ENCODE measurements at places on chromosomes 1 and 21.
A peak's percentile ranks its signal among the peaks of the same experiment; 100 is the strongest.

- DNase-seq, result no peak
These were observed 216.2 kb downstream of the SETD4 start for GRCh38 chr21:35843911-35844667.

GRCh38 chr21:45528981-45529784 is 13.1 kb downstream of the SLC19A1 start:
- DNase-seq, result no peak

GRCh38 chr21:36135391-36136102 is 668 bp downstream of the CBR3 start:
- peak; percentile 80 for DNase-seq

GRCh38 chr1:222950892-222951291 is 136.1 kb downstream of the DISP1 start:
- no peak for DNase-seq

- DNase-seq, result peak; percentile 33
These were observed 123.0 kb upstream of the IGSF21 start for GRCh38 chr1:17984583-17984982.

GRCh38 chr21:44556879-44557278 is 1.7 kb downstream of the KRTAP10-3 start:
- DNase-seq, result no peak

DNA sequence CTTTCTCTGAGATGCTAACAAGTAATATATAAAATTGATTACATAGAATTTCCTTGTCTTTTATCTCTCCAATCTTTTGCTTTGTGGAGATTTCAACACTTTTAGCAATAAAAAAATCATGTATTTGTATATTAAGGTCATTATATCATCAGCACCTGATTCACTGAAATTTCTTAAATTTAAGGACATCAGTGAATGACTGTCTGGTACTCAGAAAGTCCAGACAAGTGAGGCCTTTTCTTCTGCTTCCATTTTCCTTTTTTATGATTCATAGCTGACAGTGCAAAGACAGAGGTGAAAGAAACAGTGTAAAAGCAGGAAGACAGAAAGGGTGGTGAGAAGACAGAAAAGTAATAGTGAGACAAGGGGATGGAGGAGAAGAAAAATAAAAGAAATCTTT is 54.6 kb downstream of the FASLG start:
- no peak for DNase-seq

GRCh38 chr1:23930861-23931490 is 17.8 kb upstream of the CNR2 start:
- no peak for DNase-seq

DNA sequence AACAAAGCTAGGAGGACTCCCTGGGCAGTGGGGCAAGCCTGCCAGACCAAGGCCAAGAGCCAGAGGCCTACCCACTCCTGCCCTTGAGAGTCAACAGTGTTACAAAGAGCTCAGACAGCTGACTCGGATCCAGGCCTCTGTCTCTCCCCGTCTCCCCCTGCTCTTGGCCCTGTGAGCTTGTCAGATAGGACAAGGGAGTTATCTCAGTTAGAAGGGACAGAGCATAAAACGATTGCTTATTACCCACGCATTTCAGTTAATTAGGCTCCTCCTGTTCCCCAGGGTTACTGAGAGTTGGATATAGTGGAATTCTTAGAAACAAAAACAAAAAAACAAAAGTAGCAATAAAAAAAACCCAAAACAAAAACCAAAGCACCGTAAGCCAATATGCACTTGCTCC is 1.3 kb downstream of the SLC41A1 start:
- no peak for DNase-seq

DNA sequence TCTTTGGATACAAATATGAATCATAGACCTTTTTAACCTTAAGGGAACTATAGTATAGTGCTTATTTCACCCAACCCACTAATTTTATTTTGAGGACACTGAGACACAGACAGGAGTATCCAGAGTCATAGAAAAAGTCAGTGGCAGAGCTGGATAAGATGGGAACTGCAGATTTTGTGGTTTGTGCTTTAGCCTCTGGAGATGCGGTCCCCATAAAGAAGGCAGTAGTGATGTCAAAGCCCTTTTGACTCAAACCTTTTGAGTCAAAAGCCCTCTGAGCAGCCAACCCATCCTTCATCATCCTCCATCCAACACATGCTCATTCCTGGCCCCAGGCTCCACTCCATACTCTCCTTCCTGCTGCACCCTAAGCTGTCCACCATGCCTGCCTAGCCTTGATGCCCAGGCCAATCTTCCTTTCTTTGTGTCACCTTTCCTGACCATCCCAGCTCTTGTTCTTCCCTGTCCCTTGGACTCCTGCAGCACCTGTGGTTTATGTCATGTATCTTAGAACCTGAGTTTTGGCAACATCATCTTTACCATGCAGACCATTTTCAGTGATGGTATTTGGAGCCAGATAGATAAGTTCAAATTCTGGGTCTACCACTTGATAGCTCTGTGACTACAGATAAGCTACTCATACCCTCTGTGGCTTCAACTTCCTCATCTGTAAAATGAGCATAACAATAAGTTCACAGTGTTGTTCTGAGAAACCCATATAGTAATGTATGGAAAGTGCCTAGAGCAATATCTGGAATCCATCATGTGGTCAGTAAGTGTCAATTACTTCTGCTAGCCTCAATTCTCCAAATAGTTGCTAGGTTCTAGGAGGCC is 20.1 kb downstream of the SLAMF1 start:
- peak; percentile 87 for DNase-seq

DNA sequence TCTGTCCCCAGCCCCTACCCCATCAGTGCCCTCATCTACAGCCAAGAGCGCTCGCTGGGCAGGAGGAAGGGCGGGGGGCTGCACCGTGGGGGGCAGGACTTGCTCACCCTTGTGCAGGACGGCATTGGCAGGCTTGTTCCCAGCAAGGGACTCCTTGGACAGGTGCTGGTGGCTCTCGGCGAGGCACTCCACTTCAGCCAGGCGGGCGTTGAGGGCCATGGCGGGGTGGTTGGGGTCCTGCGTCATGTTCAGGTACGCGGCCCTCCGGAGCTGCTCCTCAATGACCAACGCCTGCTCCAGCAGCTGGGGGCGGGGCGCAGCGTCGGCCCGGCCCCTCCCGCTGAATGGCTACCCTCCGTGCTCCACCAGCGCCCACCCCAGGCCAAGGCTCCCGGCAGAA is 64.0 kb downstream of the KCNAB2 start:
- no peak for DNase-seq

- no peak for DNase-seq
These were observed 288.0 kb downstream of the HMCN1 start for GRCh38 chr1:186022184-186022583.

- no peak for DNase-seq
These were observed 158.8 kb downstream of the KCNT2 start for GRCh38 chr1:196449460-196449859.

- DNase-seq, result no peak
These were observed 125.2 kb downstream of the MAGI3 start for GRCh38 chr1:113515498-113515897.

- DNase-seq, result no peak
These were observed 3.7 kb upstream of the PEX11B start for GRCh38 chr1:145922266-145922665.

- no peak for DNase-seq
These were observed 19.4 kb downstream of the VANGL2 start for GRCh38 chr1:160419838-160420169.

DNA sequence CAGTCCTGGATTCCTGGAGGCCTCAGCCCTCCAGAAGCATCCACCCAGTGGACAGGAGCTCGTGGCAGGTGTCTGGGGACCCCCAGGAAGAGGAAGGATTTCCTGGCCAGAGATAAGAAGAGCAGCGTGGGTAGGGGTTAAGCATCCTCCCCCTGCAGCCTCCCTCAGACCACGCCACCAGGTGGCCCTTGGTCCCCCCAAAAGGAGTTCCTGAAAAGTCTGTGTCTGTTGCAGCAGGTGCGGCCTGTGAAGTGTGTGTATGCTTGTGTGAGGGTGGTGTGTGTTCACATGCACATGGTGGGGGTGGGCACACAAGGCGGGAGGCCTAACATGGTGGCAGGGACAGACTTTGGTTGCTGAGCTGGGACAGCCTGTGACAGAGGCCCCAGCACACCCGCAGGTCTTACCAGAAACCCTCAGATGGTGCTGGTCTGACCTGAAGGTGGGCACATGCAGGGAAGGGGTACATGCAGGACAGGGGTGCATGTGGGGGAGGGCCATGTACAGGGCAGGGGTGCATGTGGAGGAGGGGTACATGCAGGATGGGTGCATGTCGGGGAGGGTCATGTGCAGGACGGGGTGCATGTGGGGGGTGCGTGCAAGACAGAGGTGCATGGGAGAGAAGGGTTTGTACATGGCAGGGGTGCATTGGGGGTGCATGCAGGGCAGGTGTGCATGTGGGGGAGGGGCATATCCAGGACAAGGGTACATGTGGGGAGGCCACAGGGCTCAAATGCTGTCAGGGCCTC is 18.2 kb upstream of the RUNX3 start:
- no peak for DNase-seq

- DNase-seq, result no peak
These were observed 6.2 kb upstream of the APCS start for GRCh38 chr1:159581422-159581821.

GRCh38 chr1:36464605-36465393 is 615 bp upstream of the MRPS15 start:
- peak; percentile 52 for DNase-seq

DNA sequence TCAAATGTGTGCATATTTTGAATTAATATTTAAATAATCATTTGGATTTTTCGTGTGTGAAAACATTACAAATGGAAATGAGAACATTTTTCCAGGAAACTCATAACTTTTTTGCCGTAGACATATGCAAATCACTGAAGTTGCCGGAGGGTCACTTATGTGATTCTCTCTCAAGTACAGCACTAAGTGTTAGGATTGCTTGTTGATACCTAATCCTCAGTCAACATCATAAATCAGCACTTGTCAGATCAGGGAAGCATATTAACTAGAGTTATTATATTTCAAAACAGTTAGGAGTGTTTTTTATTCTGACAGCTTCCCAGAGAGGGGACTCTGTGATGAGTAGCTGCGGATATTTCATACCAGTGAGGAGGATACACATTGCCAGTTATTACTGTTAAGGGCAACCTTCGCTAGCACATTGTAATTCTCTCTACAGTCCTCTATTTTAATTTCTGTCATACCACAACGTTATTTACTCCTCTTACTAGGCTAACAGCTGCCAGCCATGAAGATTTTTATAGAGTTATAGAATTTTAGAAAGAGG is 41.5 kb downstream of the NCAM2 start:
- DNase-seq, result no peak

GRCh38 chr21:43195121-43196021 is 26.6 kb downstream of the CRYAA start:
- DNase-seq, result no peak

DNA sequence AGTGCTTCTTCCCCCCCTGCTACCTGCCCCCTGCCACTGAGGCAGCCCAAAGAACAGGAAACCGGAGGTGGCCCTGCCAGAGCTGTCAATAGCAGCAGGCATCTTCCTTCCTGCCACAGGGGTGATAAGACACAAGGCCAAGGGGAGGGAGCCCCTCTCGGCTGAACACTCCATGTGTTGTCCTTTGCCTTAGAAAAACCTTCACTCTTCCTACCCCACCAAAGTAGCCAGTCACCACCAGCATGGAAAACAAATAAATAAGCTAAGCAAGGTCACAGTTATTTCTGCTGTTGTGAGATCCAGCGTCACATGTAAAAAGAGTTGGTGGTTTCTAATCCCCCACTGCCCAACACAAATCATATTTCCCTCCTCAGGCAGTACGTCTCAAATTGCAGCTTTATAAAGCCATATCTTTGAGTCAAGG is 104.8 kb upstream of the DPT start:
- DNase-seq, result no peak

DNA sequence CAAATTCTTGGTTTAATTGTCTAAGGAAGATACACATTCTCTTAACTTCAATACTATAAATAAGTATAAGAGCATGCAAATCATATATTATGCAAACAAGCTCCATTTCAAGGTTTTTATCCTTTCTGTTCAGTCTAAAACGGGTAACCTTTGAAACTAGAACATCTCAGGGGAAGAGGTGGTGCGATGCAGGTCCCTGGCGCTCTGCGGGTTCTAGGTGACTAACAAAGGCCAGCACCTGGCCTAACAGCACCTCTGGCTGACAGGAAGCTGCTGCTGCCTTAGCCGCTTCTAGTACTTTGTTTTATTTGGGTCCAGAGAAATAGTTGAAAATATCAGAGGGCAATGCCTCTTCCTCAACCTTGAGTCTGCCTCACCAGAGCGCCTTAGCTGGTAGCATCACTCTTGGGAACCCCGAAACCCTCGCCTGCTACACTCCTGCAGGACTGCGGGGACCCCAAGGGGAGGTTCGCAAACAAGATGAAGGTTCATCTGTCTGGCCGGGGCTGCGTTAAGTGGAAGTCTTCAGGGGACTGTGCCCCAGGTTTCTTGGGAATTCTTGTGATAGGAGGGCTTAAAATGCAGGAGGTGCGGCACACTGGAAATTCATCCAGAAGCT is 45.5 kb downstream of the PRDM15 start:
- DNase-seq, result no peak

DNA sequence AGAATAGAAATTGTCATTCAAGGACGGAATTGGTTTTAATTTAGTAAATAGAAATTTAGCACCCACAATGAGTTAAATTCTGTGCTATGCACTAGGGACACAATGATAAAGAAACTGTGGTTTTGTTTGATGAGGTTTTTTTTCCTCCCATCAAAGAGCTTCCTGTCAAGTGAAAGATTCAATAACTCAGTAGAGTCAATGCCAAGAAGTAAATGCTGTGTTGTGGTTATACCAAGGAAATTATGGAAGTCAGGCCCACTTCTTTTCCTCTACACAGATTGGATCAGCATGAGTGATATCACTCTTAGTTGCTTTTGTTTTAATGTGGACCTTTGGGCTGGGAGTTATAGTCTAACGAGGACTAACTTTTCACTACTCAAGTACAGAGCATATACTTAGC is 1269.6 kb upstream of the ADGRL2 start:
- DNase-seq, result peak; percentile 1

DNA sequence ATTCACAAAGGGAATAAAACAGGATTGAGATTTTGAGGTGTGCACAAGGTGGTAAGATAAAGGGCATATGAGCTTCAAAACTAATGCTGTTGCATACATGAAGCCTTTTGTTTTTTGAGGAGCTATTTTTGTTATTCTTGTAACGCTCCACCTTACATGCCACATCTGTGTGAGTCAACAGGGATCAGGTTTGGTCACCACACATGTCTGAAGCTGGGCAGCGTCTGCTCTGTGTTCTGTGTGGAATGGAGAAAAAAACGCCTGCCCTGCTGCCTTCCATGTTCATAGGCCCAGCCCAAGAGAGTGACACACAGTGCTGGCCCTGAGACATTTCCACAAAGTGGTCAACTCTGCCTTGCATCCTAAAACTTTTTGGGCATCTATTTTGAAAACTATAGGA is 67.7 kb downstream of the MPZL1 start:
- no peak for DNase-seq

Data from activated CD4-positive, alpha-beta T cell treated with anti-CD3 and anti-CD28 coated beads, Interleukin-10, Interleukin-2, amounts not matched to agents 100 ng/mL and 50 ng/mL, durations not matched to agents 16 hours and 8 hours (primary cell).